Kidney glomerular epithelial cell (primary cell): ENCODE measurements at places on chromosomes 1 and 21.

- DNase-seq, result no peak
Observed at GRCh38 chr1:203288400-203288799, 16.9 kb upstream of the BTG2 start.

GRCh38 chr1:186183970-186184628 is 191.0 kb downstream of the TPR start:
- DNase-seq, result peak; percentile 19

DNA sequence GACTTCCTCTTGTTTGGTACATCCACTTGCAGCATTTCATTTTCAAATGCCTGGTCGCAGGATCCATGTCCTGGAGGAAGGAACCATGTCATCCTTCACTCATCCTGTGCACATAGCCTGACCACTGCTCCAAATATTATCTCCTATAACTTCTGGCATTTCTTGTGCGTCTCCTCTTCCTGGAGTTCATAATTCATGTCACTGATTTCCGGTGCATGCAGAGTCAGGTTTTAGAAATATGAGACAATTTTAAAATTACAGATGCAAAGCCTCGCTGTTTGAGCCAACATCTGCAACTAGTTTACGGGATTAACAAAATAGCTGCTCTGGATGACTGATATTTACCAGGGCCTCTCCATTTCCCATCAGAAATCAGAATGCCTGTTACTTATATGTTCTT is 268.1 kb downstream of the DNM3 start:
- DNase-seq, result no peak

GRCh38 chr1:112614460-112615065 is 4.4 kb downstream of the ST7L start:
- peak; percentile 58 for DNase-seq

DNA sequence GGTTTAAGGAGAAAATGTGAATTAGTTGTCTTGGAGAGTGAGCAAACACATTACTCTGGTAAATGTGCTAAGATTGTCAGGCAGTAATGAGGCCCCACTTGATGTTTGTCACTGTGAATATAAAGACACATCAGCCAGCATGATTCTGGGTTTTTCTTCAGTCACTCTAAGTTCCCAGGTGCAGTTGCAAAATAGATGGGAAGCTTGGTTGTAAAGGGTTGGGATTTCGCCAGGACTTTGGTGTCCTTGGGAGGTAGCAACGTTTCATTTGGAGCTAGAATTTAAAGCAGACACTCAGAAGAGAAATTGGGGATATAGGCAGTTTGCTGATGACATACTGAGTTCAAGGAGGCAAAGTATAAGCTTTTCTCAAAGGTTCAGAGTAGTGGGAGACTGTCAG is 154.3 kb downstream of the MAST2 start:
- DNase-seq, result no peak

GRCh38 chr1:230243583-230244353 is 176.7 kb downstream of the GALNT2 start:
- DNase-seq, result no peak

DNA sequence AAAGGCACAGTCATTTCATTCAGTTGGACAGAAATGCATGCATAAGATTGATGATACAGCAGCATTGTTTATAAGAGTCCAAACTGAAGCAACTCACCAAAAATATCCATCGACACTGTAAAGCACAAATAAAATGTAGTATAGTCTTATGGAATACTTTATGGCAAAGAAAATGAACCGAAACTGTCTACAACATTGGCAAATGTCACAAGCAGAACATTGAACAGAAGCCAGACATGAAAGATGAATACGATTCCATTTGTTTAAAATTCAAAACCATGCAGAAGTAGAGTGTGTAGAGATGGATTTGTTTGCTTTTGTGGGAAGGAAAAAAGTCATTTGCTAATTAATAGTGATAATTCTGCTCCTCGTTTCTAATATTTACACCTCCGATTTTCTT is 7.5 kb upstream of the LEFTY1 start:
- no peak for DNase-seq

GRCh38 chr1:234734869-234735268 is 124.9 kb upstream of the IRF2BP2 start:
- DNase-seq, result no peak

DNA sequence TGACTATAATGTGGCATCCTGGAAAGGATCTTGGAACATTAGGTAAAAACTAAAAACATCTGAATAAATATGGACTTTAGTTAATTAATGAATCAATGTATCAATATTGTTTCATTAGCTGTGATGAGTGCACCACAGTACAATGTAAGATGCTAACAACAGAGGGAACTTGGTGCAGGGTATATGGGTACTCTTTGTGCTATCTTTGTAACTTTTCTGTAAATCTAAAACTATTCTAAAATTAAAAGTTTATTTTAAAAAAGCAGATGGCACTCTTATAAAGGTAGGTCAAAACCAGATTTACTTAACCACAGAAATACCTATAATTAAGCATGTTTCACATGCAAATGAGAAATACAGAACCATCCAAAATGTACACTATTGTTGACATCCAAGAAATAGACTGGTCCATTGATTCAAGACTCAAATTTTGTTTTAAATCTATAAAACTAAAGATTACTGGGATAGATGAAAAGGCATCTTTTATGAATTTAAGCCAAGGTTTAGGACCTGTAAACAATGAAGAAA is 38.4 kb downstream of the ACBD3 start:
- DNase-seq, result no peak

DNA sequence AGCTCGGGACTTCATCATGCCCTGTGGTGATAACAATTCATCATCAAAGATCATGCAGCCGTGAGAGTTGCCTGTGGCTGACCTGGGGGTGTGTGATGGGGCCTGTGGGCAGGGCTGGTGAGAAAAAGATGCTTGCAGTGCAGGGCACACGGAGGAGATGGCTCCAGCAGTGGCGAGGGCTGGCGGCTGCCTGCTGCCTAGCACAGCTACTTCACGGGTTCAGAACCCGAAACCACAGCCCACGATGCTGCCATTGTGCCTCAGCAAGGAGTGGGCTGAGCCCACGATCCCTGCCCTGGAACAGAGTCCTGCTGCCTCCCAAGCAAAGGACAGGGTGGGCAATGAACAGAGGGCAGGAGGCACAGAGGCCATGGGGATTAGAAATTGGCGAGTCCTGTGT is 631 bp upstream of the KRTAP10-9 start:
- no peak for DNase-seq

- DNase-seq, result peak; percentile 39
Observed at GRCh38 chr1:100322436-100323211, 29.7 kb upstream of the CDC14A start.

- no peak for DNase-seq
Observed at GRCh38 chr1:157153746-157154145, 15.6 kb upstream of the ETV3 start.

DNA sequence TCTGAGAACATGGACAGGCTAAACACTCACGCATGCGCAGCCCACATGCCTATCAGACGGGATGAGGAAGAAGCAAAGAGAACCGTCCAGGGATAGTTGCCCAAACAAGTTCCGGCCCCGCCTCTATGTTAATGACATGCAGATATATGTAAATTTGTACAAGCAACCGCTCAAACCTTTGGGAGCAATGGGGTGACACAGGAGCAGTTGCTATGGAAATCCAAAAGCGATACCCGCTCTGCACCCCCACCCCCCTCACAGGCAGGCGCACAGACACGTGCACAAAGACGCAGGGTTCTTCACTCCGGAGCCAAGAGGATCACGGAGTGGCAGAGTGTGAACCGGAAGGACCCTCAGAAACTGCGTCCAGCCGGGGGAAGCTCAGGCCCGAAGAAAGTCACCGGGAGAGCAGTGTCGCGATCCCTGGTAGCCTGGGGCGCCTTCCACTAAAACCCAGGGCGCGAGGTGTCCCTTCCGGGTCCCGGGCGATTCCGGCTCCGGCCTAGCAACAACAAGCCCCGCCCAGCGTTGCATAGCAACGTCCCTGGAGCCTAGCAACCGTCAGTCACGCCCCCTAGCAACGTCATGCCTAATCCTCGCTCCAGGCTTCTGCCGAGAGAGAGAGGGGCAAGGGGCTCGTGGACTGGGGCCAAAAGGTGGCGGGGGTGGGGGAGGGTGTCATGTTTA is 24.1 kb upstream of the ADGRB2 start:
- peak; percentile 78 for DNase-seq

DNA sequence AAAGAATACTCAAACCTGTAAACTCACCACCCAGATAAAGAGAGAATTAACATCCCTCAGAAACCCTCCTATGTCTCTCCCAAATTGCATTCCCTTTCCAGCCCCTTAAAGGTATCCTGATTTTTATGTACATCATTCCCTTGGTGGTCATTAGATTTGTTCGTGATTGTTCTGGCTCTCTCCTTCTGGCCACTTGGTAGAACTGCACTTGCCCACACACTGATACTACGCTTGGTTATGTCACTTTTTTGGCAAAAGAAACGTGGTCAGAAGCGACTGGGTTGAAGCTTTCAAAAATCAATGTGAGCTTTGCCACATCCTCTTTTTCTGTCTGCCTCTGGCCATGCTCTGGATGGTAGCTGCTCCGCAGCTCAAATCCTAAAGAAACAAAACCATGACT is 76.3 kb downstream of the KRTAP19-8 start:
- no peak for DNase-seq

GRCh38 chr1:7501084-7501491 is 270.0 kb upstream of the VAMP3 start:
- DNase-seq, result no peak

DNA sequence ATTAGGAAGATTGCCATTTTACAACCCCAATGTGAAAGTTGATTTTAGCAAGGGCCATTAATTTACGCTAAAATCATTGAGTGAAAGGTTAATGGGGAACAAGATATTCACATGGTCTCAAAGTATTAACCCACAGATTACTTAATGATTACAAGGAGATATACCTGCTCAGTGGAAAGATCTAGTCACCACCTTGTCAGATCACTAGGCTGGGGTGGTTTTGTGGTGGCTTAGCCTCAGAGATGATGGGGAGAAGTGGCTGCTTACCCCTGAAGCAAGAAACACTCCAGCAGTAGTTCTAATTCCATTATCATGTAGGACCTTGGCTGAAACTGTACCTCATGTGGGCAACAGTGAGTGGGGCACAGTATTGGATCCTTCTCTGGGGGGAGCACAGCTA is 20.1 kb upstream of the TRIM33 start:
- DNase-seq, result no peak

DNA sequence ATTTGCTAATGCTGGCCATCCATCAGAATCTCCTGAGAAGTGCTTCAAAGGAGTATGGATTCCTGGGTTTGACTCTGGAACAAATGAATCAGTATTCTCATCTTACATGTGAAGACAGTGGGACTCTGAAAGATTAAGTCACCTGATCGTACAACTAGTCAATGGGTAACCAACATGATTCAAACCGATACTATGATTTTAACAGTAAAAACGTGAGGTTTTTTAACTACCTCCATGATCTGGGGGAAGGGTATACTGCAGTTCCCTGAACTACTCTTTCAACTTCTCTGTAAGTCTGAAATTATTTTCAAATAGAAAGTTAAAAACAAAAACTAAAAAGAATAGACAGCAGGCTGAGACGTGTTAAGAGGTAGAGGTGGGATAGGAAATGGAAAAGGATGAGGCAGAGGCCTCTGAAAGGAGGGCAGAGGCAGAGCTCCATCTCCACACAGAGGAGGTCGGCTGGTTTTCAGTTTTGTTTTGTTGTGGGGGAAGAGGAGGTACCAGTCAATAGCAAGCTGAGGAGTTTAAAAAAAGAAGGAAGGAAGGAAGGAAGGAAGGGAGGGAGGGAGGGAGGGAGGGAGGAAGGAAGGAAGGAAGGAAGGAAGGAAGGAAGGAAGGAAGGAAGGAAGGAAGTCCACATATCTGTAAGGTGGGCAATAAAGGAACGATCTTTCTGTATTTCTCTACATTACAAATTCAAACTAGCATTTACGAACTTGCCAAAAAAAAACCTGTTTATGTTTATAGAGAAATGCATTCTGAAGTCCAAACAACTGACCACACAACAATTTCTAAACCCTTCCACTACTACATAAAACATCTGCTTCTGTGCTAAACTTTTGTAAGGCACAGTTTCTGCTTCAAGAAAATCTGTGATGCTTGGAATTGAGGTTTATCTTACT is 213.1 kb downstream of the RERE start:
- no peak for DNase-seq

DNA sequence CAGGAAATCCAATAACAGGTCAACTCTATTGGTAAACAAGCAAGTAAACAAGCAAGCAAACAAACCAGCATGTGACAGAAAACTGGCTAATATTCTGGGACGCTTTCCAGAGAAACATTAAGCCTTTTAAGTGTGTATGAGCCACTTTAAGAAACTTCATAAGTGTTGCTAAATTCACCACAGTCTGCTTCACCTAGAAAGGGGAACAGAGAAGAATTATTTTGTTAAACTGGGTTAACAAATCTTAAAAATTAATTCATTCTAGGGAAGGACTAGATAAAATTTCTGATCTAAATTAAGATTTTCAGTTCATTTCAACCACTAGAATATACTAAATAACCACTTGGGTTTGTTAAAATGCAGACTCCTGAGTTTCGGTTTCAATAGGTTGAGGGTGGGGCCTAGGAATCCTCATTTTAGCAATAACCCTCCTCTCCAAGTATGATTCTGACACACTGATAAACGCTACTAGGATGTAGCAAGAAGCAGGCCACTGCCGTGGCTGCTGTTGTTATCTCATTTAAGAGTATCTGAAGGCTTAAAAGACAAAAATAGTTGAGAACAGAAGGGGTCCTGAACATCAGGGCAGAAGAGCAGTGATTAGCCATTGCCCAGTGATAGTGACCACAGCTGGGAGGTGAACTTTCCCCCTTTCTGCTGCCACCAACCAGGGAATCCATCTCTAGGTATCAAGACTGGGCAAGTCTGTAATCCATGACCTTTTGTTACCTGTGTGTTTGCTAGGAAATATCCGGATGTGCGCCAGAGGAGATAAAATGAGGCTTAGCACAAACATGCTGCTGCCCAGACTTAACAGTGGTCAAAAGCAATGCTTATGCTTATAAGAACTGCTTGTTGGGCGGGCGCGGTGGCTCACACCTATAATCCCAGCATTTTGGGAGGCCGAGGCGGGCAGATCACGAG is 11.2 kb downstream of the CREG1 start:
- no peak for DNase-seq

DNA sequence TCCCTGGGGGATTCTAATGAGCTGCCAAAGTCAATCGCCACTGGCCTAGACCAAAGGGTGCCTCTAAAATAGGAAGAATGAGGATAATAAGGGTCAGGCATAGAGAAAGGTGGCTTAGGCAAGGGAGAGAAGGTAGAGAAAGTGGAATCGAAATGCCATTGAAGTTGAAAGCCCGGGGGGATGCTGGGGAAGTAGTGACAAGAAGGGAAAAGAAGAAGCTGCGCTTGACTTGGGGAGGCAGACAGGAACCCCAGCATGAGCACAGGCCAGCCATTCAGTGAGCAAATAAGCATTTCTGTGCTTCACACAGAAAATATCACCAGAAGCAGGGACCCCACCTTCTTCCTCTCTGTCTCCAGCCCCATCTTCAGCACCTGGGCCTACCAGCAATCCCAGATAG is 1.5 kb downstream of the CD2 start:
- DNase-seq, result no peak
